ENCODE measurements at places on chromosomes 3 and 15.

DNA sequence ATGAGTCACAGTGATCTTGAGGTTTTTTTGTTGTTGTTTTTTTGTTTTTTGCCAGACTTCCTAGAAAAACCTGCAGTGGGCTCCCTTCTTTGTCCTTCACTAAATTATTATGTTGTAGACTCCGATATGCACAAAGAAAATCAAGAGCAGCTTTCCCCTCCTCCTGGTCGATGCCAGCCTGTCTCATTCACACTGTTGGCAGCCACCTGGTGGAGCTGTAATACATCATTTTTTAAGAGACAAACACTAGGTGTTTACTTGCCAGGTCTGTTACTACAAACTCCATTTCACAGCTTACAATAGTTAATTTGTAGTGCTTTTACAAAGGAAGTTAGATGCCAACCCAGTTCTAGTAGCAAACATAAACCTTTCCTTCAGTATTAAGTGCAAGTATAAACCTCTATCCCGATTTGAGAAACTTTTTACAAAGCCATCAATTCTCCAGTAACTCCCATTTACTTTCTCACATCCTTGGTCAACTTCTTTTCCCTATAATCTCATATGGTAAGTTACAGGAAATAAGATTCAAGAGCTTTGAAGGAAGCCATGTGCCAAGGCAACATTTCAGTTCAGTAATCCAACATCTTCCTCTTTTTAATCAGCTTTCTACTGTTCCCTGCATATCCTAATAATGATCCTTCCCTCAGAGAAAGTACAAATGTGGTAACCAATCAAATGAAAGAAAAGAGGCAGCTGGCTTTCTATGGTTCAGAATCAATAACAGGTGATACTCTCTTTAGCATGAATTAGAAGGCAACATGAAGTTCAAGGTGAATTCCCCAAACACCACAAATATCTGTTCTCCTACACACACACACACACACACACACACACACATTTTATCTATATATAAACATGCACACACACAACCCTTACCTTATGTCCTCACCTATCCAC, 14.0 kb downstream of the AAGAB start:
- no peak for DNase-seq

GRCh38 chr3:174547801-174548435, 311.2 kb upstream of the NAALADL2 start:
- DNase-seq: no peak

- no peak for DNase-seq
Measured at GRCh38 chr3:173589116-173589515, 191.6 kb downstream of the NLGN1 start.

GRCh38 chr15:98442379-98442833, 205.9 kb upstream of the IGF1R start:
- peak; percentile 51 for DNase-seq

- no peak for DNase-seq
Measured at GRCh38 chr15:51907136-51907862, 64.3 kb downstream of the LEO1 start.

DNA sequence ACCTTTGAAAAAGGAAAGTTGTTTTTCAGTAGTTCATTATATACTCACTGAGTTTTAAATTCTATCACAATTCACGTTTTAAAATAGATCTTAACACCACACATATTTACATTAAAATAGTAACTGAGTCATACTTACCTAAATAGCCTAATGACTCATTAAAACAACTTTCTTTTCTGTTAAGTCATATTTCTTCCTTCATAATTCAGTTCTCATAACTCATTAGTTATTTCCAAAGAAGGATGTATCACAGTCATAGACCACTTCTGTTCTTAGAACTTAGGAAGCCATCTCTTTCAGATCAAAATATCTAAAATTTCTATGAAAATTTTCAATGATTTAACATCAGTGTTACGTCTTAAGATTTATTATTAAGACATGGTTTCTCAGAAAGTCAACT, 885.9 kb downstream of the FHIT start:
- DNase-seq: no peak

DNA sequence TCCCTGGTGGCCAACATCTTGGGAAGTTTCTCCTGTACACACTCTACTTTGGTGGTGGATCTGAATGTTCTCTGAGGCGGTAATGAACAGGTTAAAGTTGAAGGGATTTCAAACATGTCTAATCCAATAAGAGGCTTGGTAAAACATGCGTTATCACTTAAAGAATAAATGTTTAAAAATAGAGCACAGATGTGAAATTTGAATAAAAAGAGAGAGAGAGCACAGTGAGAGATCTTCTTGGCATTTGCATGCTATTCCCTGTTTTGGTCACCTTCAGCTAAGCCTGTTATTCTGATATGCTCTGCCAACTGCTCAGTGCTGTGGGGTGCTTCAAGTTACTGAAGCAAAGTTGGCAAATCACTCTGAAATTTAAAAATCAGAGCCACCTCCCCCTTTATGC, 237.7 kb upstream of the WNT5A start:
- no peak for DNase-seq

GRCh38 chr3:16890597-16891333, 6.0 kb downstream of the PLCL2 start:
- no peak for DNase-seq

DNA sequence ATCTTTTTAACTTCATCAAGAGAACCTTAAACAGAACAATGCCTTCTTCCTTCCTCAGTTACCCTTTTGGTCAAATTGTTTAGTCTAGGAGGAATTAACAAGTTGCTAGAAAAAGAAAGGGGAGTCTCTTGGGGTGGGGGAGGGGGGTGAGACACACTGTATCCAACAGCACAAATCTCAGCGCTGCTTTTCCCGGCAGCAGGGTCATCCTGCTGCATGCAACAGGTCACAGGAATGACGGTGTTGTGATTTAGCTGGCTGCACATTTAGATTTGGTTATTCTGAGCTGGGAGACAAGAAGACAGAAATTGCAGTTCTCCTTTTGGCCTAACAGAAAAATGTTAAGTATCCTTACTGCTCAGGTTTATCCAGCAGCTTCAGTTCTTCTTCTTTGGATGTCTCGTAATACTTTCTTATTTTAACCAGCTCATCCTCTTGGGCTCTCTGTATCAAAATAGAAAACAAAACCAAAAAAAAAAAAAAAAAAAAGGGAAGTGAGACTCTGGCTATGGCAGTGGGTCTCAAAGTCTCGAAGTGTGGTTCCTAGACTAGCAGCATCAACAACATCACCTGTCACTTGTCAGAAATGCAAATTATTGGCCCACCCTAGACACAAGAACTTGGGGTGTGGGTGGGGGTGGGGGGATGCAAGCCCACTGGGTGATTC, 190.5 kb downstream of the GREM1 start:
- DNase-seq: no peak

DNA sequence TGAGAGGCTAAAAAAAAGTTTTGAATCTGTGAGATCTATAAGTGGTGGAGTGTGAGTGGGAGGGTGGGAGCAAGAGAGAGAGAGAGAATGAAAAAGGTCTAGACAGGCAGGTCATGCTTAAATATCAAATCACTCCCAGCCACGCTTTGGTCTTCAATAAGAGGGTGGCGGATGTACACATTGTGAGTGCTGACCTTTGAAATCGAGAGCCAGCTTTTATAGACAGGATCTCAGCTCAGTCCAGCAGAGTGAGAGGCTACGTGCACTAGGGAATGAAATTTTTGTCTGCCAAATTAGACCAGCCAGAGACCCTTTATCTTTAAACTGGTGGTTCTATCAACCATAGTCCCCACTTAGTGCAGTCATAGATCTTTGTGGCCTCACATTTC, 342.3 kb upstream of the PROK2 start:
- DNase-seq: no peak

GRCh38 chr15:58987036-58987435, 427 bp upstream of the RNF111 start:
- no peak for DNase-seq

DNA sequence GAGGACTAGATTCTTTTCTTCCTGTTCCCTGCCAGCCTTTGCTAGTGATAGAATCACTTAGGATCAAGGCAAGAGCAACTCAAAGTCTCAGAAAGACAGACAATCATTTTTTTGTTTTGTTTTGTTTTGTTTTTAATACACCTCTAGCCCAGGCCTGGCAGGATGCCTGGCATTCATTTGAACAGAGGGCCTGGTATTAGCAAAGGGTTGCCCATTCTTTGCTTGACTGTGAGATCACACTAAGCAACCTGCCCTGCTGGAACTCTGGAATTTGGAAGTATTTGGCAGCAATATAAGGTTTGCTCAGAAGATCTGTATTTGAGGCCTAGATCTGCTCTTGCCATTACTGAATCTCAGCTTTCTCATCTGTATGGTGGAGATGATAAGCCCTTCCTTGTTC, 21.8 kb upstream of the ATP13A5 start:
- DNase-seq: no peak

DNA sequence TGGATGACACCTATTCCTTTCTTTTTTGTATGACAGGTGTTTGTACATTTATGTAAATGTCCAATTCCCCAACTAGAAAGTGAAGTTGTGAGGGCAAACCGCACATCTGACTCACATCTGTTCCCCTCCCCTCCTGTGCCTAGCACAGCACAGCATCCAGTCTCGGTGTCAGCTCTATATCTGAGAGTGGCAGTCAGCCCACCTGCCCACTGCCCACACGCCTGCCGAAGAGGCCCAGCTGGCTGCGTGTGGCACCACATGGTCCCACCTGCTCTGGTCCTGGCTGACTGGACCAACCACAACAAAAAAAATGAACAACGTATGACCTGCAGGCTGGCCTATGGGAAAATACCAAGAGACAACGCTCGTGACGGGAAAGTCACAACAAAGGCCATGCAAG, 62.8 kb downstream of the XXYLT1 start:
- no peak for DNase-seq

DNA sequence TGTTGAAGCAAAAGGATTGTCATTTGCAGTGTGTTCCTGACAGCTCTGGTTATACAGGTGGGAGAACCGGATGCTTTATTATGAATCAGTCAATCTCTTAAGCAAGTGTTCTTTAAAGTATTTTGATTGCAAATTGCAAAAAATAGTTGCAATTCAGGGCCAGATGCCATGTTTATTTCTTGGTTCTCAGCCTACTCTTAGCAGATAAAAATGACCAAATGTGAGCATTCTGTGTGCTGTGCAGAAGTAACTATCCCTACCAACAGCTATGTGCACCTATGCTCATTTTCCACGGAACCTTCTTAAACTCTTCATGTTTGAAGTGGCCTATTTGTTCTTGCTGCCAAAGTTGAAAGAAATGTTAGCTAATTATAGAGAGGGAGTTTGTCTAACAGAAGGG, 262.3 kb upstream of the RASGRP1 start:
- no peak for DNase-seq

- DNase-seq: no peak
Measured at GRCh38 chr15:82934100-82934880, 18.2 kb downstream of the HOMER2 start.

DNA sequence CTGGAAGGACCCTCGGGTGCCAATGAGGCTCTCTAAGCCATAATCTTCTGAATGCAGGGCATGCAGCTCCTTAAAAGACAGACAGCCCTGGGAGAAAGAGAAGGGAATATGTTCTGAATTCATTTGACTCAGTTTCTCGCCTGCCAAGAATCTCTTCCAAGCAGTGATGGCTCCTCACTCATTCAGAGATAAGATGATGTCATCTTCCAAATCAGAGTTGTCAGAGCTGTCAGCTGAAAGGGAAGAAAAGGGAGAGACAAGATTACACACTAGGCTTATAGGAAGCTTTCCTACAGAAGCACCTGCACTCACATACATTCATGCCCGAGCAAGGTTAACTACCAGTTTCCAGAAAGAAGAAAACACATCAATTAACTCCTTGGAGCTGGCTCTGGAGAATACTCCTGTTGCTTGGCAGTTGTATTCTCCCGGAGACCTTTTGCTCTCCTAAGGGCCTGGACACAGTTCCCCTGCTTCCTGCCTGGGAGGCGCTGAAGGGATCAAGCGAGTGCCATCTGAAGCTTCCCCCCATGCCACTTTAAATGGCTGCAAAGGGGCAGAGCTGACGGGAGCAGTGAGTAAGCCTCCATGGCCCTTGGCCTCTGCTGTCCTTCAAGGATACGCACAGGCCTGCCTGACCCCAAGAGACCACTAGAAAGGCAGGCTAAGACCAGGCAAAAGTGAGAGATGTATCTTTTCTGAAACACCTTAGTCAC, 7.7 kb downstream of the RBM15B start:
- no peak for DNase-seq

DNA sequence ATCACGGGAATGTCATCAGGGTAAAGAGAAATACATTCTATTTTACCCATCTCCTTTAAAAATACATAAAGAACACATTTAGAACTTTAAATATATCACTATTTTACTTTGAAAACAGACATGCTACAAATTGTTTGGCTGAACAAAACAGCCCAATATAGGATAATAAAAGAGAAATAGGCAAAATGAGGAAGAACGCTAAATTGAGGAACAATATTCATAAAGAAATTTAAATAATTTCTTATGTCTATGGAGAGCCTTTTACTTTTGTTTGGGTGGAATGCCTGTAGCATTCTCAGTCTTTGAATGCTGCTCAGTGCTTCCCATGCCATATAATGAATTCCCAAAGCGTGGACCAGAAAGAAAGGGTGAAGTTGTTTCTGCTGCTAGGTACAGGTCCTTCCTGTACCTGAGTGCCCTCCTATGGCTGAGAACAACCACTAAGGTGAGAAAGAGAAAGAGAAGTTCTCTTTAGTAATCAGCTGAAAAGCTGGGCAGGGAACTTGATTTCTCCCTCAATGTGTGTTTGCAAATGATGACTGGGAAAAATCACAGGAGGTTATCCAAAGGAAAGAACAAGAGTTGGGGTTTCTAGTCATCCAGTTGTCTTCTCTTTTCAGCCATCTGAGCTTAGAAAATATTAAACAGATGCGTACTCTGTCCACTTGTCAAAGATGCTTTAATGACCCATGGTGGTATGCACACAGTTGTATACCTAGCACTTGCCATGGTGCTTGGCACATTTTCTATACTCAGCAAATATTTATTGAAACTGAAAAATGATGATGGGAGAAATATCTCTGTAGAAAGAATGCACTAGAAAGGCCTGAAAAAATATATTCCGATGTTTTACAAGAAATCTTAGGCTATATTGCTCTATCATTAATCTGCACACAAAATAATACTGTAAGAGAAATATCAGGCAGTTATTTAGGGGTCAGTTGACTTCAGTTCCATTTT, 404.6 kb downstream of the TIGIT start:
- DNase-seq: no peak

Data from activated naive CD8-positive, alpha-beta T cell treated with anti-CD3 and anti-CD28 coated beads for 36 hours (primary cell).